Activated CD8-positive, alpha-beta T cell treated with anti-CD3 and anti-CD28 coated beads, Interleukin-2, amount 10 ng/mL, durations not matched to agents 7 days and 5 days (primary cell): ENCODE measurements at places on chromosomes 7 and 10.
A peak's percentile ranks its signal among the peaks of the same experiment; 100 is the strongest.

DNA sequence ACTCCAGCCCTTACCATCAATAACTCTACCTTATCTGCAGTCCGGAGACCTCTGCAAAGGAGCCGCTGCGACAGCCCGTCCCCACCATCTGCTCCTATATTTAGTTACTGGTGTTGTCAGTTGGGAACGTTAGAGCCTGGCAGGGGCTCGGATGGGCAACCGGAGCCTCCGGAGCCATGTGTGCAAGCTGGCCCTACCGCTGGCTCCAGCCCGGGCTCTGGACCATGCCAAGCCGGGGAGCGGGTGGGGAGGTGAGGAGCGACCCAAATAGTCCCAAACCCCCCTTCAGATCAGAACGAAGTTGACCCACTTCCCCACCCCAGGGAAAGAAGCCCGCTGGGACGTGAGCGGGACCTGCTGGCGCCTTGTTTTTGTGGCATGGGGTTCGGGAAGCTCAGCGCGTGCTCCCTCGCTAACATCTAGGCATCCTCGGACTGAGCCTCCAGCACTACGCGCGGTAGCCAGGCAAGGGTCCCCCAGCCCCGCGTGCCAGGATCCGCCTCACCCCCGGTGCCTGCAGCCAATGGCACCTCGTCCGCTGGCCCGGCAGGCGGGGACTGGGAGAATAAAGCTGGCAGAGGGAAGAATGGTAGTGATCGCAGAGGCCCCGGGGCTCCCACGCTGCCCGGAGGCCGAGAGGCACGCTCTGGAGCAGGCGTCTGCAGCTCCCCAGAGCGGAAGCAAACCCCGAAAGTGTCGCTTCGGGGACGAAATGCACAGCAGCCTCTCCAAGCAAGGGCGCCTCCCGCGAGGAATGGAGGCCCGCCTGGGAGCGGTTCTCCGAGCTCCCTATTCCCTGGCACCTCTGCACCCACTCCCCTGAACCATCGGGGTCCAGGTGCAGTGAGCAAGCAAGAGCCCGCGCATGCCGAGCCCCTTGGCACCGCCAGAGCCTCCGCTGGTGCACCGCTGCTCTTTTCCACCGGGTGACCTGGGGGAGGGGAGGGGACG is 679 bp downstream of the LRRC20 start:
- DNase-seq: peak; percentile 60

- no peak for DNase-seq
Observed at GRCh38 chr7:116631676-116632075, 40.3 kb upstream of the MET start.

DNA sequence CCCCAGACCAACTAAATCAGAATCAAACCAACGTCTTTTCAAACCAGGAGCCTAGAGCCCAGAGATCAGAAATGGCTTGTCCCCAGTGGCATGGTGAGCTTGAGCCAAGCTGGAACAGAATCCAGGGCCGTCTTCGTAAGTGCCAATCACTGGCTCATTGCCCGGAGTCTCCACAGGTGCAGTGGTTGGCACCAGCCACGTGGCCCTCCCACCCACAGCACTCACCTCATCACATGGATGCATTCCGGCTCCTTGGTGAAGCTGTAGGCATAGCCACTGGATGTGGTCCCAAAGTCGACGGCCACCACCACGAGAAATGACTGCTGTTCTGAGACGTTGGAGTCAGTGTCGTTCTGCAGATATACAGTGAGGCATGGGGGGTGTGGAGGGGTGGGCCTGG is 37.4 kb downstream of the HSPA12A start:
- no peak for DNase-seq

DNA sequence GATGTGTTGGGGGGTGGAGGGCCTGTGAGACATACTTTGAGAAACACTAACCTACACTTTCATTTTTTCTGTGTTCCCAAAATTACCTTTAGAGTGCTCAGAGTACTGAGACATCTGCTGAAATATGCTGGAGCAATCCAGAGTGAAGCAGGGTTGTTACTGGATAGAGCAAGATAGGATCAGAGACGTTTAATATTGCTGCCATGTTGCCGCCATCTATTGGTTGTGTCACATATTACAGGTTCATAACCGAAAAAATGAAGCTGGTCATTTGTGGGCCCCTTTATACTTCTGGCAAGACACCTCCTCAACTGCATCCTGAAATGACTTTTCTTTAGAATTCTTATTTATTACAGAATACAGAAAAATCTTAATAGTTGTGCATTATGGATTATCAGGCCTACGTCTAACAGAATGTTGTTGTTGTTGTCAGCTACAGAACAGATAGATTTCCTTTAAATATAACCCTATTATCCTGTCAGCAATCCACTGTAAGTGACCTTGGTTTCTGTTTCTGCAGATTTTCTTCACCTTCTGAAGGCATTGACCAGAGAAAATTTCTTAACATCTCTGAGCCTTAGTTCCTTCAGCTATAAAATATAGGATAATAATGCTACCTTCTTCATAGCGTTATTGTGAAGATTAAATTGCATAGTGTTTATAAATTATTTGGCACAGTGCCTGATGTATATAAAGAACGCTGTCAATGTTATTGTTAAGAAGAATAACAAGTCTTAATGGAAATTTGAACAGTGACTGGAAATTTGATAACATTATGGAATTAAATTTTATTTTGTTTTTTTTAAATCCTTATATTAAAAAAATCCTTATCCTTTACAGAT is 16.2 kb upstream of the DLD start:
- DNase-seq: peak; percentile 67

- DNase-seq: no peak
Observed at GRCh38 chr7:20665096-20665495, 49.6 kb downstream of the ABCB5 start.

- DNase-seq: no peak
Observed at GRCh38 chr7:122528879-122529481, 169.9 kb downstream of the RNF133 start.

DNA sequence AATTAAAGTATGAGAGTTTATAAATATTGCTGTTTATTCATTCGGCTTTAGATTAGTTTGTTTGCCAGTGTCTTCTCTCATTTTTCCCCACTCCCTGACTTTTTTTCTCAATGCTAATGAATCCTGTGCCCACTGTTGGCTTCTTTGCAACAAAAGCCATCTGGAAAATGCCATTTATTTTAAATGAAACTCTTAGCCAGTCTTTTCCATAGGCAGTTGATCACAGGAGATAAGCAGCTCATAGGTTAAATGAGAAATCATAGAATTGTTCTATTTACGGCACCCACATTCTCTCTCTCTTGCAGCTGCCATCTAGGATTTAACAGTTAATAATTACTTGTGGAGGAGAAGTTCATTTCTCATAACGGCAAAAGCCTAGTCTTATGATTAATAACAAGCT is 249.3 kb upstream of the POM121L12 start:
- DNase-seq: no peak

DNA sequence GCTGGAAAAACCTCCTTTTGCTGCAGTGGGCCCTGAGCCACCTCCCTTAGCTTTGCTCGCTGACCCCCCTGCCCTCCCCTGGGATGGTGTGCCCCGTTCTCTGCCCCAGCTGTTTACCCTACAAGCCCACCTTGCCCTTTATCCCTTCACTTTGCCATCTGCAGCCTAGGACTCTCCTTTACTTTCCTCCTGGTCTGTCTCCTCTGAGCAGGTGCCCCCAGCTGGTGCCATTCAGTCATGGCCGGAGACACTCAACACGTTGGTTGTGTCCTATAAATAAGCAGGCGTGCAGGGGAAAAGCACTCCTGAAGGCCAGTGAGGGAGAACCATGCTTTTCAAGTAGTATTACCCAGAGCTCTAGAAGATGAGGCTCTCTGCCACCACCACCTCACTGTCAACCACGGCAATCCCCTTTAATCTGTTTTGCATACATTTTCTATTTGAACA is 6.1 kb downstream of the RASSF4 start:
- DNase-seq: no peak

- no peak for DNase-seq
Observed at GRCh38 chr7:142539901-142540300, 209.4 kb upstream of the PRSS1 start.

DNA sequence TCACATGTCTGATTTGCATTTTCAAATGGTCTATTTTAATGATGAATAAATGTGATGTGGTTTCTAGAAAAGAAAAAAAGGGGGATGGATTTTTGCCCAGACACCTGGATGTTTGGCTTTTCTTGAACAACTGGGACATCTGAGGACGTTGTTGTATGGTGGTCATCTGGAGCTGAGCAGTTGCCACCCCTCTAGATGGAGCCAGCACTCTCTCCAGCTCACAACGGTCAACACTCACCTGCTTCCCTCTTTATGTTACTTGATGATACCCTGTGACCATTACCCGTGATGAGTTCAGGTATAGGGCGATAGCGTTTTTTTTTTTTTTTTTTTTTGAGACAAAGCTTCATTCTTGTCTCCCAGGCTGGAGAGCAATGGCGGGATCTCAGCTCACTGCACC is 30.1 kb upstream of the PAXIP1 start:
- DNase-seq: no peak

DNA sequence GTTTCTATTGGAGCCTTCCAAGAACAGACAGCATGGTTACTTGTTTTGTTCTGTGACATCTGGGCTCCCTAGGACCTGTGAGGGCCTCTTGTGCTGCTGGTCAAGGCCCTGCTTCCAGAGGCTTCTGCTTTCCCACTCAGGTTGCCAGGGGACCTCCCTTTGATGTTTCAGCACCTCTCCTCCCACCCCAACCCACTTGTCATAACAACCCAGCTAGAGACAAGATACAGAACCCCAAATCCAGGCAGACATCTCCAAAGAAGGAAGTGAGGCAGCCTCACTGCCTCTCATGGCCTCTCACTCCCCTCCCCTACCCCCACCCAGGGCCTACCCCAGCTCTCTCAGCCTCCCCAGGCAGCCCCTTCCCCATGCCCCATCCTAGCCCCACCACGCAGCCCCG is 11.3 kb downstream of the NFKB2 start:
- no peak for DNase-seq

DNA sequence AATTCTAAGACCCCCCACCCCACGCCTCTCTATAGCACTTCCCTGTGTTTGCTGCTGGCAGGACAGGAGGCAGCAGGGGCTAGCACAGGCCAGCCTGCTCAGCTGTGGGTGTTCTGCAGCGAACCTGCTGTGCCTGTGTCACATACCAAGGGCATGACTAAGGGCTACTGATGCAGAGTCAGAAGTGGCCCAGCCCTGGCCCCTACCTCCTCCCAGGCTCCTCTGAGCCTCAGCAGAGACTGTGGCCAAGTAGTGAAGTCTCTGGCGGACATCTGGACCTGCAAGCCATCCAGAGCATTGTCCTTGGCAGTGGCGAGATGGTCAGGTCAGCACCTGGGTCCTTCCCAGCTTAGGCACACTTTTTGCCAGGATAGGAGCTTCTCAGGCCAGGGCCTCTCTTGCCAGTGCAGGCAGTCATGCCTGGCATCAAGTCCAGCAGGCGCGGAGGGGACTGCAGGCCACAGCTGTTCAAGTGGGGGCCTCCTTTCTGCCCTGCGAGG is 116.3 kb upstream of the RET start:
- peak; percentile 9 for DNase-seq

DNA sequence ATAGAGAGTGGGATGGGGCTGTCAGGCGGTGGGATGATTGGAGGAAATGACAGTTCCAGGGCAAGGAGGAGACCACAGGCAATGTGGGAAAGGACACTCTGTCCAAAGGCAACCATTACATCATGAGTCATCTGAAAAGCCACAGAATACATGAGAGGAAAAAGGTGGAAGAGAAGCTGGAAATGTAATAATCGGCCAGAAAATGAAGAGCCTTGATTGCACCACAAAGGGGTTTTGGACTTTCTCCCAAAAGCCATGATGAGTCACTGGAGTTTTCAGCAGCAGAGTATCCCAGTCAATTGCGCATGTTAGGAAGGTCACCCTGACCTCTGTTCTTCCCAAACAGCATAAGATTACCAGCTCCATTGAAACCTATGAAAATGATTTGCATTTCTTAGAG is 222.0 kb downstream of the LHFPL3 start:
- DNase-seq: no peak

GRCh38 chr10:101601541-101601940 is 13.4 kb downstream of the DPCD start:
- DNase-seq: no peak

DNA sequence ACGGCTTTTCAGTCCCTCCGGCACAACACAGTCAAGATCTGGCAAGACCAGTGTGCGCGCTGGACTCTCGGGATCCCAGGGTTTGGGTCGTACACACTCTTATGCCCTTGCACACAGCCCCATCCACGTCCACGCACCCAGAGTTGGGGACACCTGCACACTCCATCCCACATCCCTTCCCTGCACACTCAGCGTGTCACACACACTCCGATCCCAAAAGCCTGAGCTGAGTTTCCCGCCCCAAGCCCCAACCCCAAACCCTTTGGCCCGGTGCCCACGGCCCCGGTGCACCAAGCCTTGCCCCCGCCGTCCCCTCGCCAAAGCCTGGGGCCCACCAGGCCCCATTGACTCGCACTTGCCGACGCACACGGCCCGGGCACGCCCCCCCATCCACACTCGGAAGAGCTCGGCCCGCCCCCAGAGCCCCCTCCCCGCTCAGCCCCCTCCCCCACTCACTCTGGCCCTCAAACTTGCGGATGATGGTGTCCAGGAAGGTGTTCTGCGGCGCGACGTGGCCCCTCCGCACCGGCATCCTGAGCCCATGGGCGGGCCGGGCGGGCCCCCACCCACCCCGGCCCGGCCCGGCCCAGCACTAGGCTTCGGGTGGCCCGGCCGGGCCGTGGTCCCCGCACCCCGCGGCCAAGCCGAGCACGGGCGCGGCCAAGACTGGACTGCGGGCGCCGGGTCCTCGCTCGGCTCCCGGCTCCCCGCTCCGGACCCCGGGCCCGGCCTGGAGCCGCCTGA is 567 bp downstream of the KCNH2 start:
- no peak for DNase-seq

GRCh38 chr7:152435384-152436110 is at the start of gene KMT2C:
KMT2C (minus strand) TSS chr7:152436003; CDS start chr7:152435786, 217 bp downstream.
- DNase-seq: peak; percentile 57

- no peak for DNase-seq
Observed at GRCh38 chr7:7956531-7957128, 12.0 kb upstream of the GLCCI1 start.

GRCh38 chr10:85661123-85661522 is 705.5 kb downstream of the GRID1 start:
- DNase-seq: no peak

DNA sequence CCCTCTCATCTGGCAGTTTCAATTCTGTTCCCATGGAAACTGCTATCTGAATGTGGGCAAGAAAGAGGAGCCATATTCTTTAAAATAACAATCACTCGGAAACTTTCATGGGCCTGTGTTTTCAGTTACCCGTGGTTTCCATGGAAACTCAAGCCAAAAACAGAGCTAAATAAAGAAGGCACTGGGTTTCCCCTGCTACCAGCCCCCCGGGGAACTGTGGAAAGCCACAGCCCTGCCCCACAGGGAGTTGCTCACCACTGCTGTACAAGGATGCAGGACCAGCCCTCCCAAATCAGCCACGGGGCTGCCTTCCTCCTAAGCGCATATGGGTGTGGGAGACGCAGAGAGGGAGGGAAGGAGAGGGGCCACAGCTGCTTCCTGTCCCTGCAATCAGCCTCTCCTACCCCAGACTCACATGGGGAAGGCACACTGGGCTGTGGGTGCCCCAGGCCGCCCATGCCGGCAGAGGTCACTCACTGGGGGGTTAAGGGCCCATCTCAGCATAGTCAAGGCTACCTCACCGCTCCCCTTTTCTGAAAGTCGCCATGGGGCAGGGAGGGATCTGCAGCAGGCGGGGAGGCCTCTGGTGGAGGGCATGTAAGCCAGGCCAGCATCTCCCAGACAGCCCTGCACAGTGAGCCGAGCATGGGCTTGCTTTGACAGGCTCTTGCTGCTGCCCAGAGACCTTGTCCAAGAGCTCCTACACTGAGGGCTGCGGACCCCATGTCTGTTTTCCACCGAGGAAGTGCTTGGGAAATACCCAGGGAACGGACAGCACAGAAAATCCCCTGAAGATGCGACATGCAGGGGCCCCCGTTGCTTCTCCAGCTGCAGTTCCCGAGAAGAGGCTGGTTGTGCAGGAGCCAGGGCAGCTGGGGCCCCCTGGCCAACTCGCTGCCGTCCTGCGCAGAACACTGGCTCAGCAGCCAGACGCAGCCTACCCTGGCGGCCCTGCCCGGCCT is 157.3 kb upstream of the PPP2R2D start:
- no peak for DNase-seq
